Stimulated activated CD8-positive, alpha-beta memory T cell treated with anti-CD3 and anti-CD28 coated beads, Interleukin-15, amount 100 ng/mL, for 48 hours (primary cell): ENCODE measurements at places on chromosomes 6 and 20.

DNA sequence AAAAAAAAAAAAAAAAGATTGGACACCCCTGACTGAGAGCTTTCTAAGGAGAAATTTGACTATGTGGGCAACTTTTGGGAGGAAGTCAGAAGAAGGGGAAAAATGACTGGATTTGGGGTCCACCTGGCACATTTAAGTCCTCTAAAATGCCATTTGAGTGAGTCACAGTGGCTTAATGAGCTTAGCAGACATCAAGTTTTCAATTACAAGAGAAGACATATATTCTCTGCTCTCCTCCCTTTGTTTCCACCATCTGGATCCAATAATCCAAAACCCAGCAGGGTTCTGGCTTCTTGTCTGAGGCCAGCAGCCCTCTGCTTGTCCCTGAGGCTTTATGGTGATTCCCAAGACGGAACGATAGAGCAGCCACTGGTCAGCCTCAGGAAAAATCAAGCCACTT lies 6.9 kb downstream of the PI3 start:
- no peak for DNase-seq

GRCh38 chr6:75893058-75893775 lies 144.2 kb downstream of the MYO6 start:
- DNase-seq: no peak

GRCh38 chr6:153729189-153729588 lies 309.9 kb upstream of the OPRM1 start:
- no peak for DNase-seq

GRCh38 chr20:21265261-21266190 lies 37.6 kb upstream of the XRN2 start:
- no peak for DNase-seq

GRCh38 chr6:54053881-54054391 lies 57.3 kb upstream of the MLIP start:
- no peak for DNase-seq

GRCh38 chr20:50048420-50049166 lies 64.4 kb downstream of the UBE2V1 start:
- peak; percentile 19 for DNase-seq

DNA sequence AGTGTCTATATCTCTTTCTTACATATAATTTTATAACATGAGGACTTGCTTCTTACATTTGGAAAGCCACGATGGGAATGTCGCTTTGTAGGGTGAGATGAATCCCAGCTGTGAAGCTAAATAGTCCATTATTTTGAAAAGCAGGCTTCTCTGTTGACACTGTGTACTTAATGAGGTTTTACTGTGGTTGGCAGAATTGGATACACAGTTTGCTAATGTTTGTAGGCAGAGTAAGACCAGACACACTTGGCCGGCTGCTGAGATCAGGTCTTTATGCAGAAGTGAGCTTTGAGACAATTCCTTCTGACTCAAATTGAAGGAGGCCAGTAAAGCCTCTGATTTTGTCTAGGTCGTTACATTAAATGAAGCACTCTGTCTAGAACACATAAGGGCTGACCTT lies 93.0 kb downstream of the NDUFAF5 start:
- DNase-seq: no peak

DNA sequence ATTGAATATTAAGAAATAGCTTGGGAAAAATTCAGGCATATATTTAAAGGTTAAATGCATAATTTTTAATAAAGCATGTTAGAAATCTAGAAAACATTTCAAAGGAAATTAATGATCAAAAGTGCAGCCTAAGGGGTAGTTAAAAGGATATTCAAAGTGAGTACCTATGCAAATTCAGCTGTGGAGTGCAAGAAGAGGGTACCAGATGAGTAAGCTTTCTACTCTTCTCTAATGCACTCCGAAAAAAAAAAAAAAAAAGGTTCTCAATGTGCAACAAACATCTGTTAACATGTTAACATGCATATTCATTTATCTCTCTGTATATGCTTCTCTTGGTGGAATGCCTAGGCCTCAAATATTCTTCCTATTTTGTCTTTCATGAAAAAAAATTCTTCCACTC lies 32.0 kb upstream of the KATNA1 start:
- no peak for DNase-seq

DNA sequence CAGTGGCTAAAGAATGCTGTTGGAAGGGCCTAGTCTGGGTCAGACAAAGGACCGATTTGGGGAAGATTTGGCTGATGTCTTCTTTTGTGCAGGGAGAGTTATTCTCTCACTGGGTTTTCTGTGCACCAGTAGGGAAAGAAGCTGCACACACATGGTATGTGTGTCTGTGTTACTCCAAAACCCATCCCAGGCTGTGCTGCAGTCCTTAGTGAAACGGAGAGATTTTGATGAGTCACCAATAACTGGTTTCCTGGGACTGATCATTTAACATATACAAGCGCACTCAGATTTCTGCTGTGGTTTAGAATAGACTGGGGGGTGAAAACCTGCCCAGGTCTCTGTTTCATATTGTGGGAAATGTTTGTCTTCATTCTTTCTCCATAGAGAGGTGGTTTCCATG lies 1049.8 kb downstream of the KIF16B start:
- no peak for DNase-seq

- DNase-seq: no peak
Observed at GRCh38 chr20:41358717-41359116, 7.9 kb downstream of the EMILIN3 start.

GRCh38 chr6:5130135-5130866 lies 45.2 kb downstream of the PPP1R3G start:
- DNase-seq: no peak

DNA sequence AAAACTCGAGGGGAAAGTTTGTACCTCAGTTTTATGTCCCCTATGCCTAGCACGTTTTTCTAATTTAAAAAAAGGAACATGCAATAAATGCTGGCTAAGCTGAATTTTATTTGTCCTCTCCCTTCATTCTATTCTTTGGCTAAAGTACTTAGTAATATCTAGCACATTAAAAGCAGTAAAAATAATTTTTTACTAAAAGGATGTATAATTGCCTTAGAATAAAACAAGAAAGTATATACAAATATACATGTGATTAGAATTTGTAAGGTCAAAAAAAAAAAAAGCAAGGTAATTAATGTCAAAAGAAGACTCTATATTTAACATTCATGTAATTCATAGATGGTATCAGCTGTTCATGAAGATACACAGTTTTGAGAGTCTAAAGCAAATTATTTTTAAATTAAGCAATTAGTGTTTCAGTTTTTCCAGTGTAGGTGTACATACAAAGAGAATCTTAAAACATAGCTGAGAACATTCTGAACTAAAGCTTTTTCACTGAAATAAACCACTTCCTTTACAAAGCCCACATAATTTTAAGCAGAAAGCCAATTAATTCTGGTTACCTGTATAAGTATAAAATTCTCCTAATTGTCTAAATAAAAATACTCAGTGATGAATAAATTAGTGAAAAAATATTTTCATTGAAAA lies 32.4 kb downstream of the HBS1L start:
- DNase-seq: no peak

DNA sequence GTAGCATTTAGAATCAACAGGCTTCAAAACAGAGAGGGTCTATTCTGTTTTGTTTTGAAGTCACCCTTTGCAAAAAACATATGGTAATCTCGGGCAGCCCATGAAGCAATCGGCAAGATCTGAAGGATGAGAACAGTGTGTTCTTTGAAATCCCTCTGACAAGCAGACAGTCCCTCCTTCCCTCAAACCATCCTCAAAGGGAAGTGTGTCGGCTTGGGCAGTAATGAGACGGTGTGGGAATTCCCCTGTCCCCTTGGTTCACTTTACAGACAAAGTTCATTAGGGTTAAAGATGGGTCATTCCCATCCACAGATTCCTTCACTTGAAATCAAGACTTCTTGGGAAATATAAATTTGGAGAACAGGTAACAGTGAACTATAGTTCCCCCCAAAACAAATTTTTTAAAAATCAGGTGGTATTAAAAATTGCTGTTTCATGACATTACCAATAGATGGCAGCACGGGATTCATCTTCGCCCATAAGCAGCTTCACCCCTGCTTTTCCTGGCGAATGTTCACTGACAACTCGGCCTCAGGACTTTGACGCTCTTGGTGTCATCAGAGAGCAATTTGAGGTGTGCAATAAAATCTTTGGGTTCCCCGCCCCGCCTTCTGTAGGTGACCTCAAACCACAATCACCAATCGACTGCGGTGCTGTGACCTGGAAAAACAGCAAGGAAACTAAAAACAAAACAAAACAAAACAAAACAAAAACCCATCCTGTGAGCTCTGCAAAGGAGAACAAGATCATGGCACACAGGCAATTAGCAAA lies 159.3 kb upstream of the TNFAIP3 start:
- peak; percentile 67 for DNase-seq

- DNase-seq: no peak
Observed at GRCh38 chr6:138250513-138251247, 32.4 kb upstream of the PBOV1 start.

- no peak for DNase-seq
Observed at GRCh38 chr6:12751694-12752325, 35.2 kb downstream of the PHACTR1 start.

DNA sequence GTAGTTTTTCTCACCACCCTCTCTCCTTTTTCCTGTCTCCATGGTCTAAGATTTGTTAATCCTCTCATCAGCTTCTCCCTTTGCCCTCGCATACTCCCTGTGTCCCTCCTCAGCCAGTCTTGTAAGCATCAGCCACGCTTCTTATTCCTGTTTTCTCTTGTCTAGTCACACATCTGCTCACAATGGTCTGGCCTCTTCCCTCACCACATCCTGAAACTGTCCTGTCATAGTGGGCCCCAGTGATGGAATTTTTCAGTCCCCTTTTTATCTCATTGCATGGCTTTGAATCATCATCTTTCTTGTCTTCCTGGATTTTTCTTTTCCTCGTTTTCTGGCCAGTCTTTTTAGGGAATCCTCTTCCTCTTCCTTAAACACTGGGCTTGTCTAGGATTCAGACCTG lies 57.2 kb downstream of the GFRA4 start:
- DNase-seq: no peak

GRCh38 chr20:62895539-62895938 lies 30.8 kb downstream of the DIDO1 start:
- DNase-seq: no peak
